ENCODE measurements at places on chromosomes 1 and 21. TPM values are rescaled to one million over a fixed set of nuclear protein-coding genes. Genes with fewer than 3 reads are reported as not detected.

The CELA2A gene
- polyA plus RNA-seq: not detected

The CLCA4 gene
- not detected for polyA plus RNA-seq

The DIO1 gene
- not detected for polyA plus RNA-seq

The ENTREP3 gene
- 7.6 TPM for polyA plus RNA-seq

The CAPN8 gene
- polyA plus RNA-seq: not detected

The LAD1 gene
- not detected for polyA plus RNA-seq

The GALE gene
- polyA plus RNA-seq: 8.6 TPM

The MATN1 gene
- 12.1 TPM for polyA plus RNA-seq

DNA sequence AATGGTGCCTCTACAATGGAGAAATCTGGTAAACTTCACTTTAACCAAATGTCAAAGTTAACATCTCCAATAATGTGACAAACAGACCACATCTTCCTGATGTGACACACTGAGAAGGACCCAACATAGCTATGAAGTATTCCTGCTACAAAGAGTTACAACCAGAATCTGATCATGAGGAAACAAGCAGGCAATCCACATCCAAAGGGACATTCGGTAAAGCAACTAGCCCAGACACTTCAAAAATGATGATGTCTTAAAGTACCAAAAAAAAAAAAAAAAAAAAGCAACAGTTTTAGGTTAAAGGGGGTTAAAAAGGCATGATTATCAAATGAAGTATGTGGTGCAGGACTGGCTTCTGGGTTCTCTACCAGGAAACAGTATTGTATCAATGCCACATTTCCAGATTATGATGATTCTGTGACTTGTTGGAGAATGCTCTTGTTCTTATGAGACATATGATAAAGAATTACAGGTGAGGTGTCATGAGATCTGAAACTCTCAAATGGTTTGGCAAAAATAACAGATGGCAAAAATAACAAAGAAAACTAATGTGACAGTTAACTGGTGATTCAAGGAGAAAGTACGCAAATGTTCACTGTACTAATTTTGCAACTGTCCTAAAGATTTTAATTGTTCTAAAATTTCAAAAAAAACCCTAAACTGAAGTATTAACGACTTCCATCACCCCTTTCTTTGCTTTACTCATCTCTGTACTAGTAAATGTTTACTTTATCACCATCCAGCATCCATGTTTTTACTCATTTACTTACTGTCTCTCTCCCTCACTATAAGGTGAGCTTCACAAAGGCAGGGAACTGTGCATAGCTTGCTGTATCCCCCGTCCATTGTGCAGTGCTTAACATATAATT, 2.8 kb downstream of the CD58 start:
- no peak overlapping the region for H3K4me3 ChIP-seq
- H3K27me3 ChIP-seq: no peaks in the 10 kb centered on the region
- H3K4me1 ChIP-seq: peaks cover 33% of the 10 kb centered on the region
- no peak overlapping the region for H3K27ac ChIP-seq
- peaks cover 3% of the 10 kb centered on the region for H3K36me3 ChIP-seq

DNA sequence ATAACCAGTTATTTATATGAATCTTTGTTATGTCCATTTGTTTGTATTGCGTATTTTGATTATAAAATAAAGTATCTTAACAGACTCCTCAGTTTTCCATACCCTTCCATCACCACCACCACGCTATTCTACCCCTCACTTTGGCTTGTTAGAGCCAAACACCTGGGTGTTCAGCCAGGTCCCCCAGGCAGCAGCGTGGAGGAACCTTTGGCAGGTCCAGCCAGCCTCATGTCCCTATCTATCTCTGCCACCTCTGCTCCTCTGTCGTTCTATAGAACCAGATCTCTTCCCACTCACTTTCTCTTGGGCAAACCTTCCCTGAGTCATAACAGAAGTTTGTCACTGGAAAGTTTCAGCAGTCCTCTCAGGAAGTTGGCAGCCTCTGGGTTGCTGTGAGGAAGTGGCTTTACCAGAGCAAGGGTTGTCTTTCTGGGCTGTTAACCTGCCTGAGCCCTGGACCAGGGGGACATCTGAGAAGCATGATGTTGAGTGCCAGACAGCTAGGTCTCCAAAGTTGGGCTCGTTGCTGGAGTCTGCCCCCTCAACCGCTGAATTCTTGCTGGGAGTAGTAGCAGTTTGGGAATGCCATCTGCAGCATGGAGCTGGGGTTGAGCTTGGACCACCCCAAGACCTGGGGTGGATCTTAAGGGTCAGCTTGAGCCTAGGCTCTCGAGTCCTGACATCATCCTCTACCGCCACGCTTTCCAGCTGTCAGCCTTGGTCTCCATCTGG, 996 bp upstream of the SH3BGRL3 start:
- no peaks in the 10 kb centered on the region for H3K27me3 ChIP-seq
- peaks cover 2% of the 10 kb centered on the region for H3K36me3 ChIP-seq
- H3K4me1 ChIP-seq: peaks cover 77% of the 10 kb centered on the region
- H3K4me3 ChIP-seq: peak overlapping the region; percentile 93

GRCh38 chr1:224735159-224735558, 119.0 kb downstream of the CNIH3 start:
- H3K36me3 ChIP-seq: no peaks in the 10 kb centered on the region
- H3K4me3 ChIP-seq: no peak overlapping the region
- no peak overlapping the region for H3K27ac ChIP-seq
- H3K4me1 ChIP-seq: no peaks in the 10 kb centered on the region

DNA sequence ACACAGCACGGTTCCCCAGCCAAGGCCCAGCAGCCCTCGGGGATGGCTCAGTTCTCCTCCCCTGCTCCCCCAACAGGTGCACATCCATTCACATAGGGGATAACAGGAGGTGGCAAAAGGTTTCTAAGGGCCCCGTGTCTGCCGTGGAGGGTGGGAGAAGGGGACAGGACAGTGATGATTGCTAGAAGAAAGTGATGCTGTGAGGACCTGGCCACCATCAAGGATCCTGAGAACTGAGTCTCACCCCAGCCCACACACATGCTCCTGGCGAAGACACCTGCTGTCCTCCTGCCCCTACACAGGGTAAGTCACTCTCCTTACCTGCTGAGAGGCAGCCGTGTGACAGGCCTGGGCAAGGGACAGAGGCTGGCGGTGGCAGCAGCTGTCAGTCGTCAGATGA, 54.5 kb downstream of the GNG4 start:
- H3K27ac ChIP-seq: no peak overlapping the region
- H3K27me3 ChIP-seq: no peaks in the 10 kb centered on the region
- no peaks in the 10 kb centered on the region for H3K36me3 ChIP-seq
- no peak for DNase-seq
- no peak overlapping the region for H3K4me3 ChIP-seq

DNA sequence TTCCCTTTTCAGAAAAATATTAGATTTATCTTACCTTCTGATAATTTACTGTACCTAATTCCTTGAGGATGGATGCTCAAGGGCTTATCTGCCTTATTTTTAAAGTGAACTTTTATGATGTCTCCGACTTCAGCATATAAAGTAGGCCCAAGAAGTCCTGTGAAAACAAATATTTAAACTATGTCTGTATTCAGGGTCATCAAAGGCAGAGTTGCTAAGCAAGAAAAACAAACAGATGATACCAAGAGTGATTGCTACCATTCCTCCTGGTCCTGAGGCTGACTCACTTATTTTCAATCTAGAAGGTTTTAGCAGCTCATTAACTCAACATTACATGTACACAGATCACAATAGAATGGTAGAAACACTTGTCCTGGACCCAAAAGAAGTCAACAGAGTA, 14.1 kb downstream of the F5 start:
- no peak overlapping the region for H3K4me3 ChIP-seq
- no peak overlapping the region for H3K27ac ChIP-seq
- peaks cover 4% of the 10 kb centered on the region for H3K27me3 ChIP-seq
- DNase-seq: no peak

- no peak for DNase-seq
- no peaks in the 10 kb centered on the region for H3K4me1 ChIP-seq
- H3K27ac ChIP-seq: no peak overlapping the region
Measured at GRCh38 chr1:24906760-24907490, 23.2 kb downstream of the RUNX3 start.

GRCh38 chr1:26787381-26787705, 407 bp upstream of the PIGV start:
- H3K27ac ChIP-seq: peak overlapping the region; percentile 82
- peak overlapping the region; percentile 88 for H3K4me3 ChIP-seq
- DNase-seq: no peak
- H3K27me3 ChIP-seq: no peaks in the 10 kb centered on the region

GRCh38 chr1:64940025-64940424, 26.3 kb downstream of the JAK1 start:
- H3K4me1 ChIP-seq: peaks cover 47% of the 10 kb centered on the region
- H3K27ac ChIP-seq: no peak overlapping the region
- no peaks in the 10 kb centered on the region for H3K27me3 ChIP-seq
- no peak for DNase-seq
- no peaks in the 10 kb centered on the region for H3K36me3 ChIP-seq

DNA sequence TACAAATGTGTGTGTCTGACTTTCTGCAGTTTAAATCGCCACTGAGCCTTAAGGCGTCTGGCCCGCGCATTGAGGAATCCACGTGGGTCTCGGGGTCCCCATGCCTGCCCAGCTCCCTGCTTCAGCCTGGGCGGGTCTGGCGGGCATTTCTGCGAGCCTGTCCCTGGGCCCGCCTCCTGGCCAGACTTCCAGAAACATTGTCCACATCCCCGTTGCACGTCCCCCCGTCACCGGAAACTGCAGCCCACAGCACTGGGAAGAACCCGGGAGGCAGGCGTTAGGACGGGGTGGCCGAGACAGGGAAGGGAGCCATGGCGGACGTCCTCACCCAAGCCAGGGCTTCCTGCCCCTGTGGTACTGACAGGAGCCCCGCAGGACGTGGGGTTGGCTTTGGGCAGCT, 113.1 kb upstream of the COL6A1 start:
- H3K4me3 ChIP-seq: no peak overlapping the region
- no peaks in the 10 kb centered on the region for H3K36me3 ChIP-seq
- no peaks in the 10 kb centered on the region for H3K4me1 ChIP-seq
- H3K27ac ChIP-seq: no peak overlapping the region

DNA sequence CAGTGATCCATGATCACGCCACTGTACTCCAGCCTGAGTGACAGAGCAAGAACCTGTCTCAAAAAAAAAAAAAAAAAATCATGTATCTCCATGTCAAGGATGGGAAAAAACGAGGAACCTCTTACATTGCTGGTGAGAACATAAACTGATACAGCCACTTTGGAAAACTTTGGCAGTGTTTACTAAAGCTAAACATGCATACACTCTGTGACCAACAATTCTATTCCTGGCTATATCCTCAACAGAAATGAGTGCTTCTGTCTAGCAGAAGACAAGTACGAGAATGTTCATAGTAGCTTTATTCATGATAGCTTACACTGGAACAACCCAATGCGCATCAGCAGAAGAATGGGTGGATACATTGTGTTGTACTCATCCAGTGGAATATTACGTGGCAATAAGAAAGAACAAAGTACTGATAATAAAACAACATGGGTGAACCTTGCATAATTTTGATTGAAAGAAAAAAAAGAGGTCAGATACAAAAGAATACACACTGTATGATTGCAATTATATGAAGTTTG, 31.5 kb upstream of the SLC6A9 start:
- H3K4me1 ChIP-seq: peaks cover 8% of the 10 kb centered on the region
- no peak for DNase-seq
- no peak overlapping the region for H3K27ac ChIP-seq
- no peaks in the 10 kb centered on the region for H3K36me3 ChIP-seq
- H3K4me3 ChIP-seq: no peak overlapping the region

DNA sequence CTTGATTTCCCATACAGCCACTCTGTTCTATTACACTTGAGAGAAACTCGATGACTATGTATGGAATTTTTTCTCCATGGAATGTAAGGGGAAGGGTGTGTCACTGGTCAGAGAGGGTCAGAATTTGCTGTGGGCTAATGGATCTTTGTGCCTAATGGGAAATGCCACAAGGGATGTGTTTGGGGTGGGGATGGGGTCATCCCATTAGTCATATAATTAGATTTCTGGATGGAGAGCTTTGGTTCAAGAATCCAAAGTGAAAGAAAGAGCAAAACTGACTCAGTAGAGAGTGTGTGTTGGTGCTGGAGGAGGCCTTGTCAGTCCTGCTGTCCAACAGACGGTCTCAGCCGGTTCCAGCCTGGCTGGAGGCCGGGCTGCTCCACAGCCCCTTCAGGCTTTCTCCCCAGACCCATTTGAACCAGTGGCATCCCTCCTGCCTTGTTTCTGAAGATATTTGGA, 86.4 kb downstream of the LAMC2 start:
- DNase-seq: no peak
- H3K27me3 ChIP-seq: peaks cover 2% of the 10 kb centered on the region
- H3K27ac ChIP-seq: no peak overlapping the region
- no peaks in the 10 kb centered on the region for H3K4me1 ChIP-seq
- H3K4me3 ChIP-seq: no peak overlapping the region
- H3K36me3 ChIP-seq: no peaks in the 10 kb centered on the region

DNA sequence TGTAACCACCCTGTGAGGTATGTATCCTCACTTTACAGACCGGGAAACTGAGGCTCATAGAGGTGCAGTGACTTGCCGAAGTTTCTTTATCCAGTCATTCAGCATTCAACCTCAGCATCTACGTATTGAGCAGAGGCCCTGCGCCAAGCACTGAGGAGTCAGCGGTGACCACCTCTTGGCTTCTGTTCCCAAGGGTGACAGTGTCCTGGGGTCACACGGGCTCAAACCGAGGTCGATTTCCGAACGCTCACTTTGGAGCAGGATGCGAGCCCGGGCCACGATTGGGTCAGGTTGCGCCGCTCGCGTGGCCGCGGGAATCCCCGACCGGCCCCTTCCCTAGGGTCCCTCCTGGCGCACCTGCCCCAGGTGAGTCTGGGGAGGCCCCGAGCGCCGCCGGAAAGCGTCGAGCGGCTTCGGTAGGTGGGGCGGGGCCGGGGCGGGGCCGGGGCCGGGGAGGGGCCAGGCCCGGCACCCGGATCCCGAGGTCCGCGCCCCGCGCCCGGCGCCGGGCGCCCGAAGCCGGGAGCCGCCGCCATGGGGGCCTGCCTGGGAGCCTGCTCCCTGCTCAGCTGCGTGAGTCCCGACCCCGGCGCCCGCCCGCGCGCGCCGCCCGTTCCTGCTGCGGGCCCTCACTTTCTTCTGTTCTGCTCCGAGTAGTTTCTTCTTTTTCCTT, at the start of gene SERINC2:
TSS of gene SERINC2 (plus strand) at position 482 of the 673 bp plus-strand sequence. CDS start at position 535, 53 bp downstream.
- no peaks in the 10 kb centered on the region for H3K36me3 ChIP-seq
- DNase-seq: peak; percentile 52
- H3K27ac ChIP-seq: no peak within 1 kb of the TSS
- H3K27me3 ChIP-seq: peaks cover 30% of the 10 kb centered on the region
- H3K4me1 ChIP-seq: peaks cover 18% of the 10 kb centered on the region

DNA sequence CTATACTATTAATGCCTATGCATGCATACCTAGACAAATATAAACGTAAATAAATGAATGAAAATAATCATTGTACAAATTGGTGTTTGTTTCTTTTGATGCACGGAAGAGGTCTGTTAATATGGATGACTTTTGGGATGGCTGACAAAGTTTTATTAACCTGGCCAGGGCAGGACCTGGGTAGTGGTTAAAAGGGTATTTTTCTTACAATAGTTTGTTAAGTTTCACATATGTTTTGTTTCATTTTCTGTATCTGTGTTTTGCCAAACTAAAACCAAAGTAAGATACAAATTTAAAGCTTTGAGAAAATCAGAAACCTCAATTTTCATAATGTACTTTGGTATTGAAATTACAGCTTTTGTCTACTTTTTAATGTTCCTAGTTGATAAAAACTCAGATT, 222.7 kb upstream of the OLFM3 start:
- H3K27me3 ChIP-seq: no peaks in the 10 kb centered on the region
- no peaks in the 10 kb centered on the region for H3K36me3 ChIP-seq
- H3K27ac ChIP-seq: no peak overlapping the region

GRCh38 chr1:36511804-36512798, 29.4 kb upstream of the CSF3R start:
- H3K27ac ChIP-seq: no peak overlapping the region
- no peak overlapping the region for H3K4me3 ChIP-seq
- no peaks in the 10 kb centered on the region for H3K36me3 ChIP-seq
- no peaks in the 10 kb centered on the region for H3K27me3 ChIP-seq
- no peak for DNase-seq

Measured in B cell (primary cell).